Aorta (tissue), 5 donors: ENCODE measurements at places on chromosomes 5 and 9. TPM values are rescaled to one million over a fixed set of nuclear protein-coding genes. Genes with fewer than 3 reads are reported as not detected.

JAKMIP2 gene
- 0.42 TPM for total RNA-seq

DNA sequence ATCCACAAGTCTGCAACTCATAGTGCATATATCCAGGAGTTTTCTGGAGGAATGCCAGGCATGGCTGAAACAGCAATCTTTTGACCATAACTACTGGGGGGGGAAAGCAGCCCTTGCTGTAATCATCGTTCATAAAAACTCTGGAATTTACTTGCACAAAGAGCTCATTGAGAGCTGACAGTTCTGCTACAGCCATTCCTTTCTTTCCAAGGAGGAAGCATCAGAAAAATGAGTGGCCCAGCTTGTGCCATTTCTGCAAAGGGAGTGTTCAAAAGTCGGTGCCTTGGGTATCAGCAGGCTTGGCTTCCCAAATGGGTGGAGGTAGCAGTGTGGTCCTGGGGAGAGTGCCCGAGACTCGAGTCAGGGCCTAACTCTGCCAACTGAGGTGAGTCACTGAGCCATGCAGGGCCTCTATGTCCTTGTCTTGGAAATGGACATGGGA, 101.5 kb downstream of the GCNT1 start:
- H3K4me1 ChIP-seq = peaks cover 1% of the 10 kb centered on the region
- H3K36me3 ChIP-seq = no peaks in the 10 kb centered on the region
- DNase-seq = no peak
- H3K27me3 ChIP-seq = no peaks in the 10 kb centered on the region
- no peak overlapping the region for H3K27ac ChIP-seq
- no peak overlapping the region for H3K4me3 ChIP-seq

GRCh38 chr5:112738191-112738560, 491 bp downstream of the APC start:
- H3K27me3 ChIP-seq = no peaks in the 10 kb centered on the region
- no peak overlapping the region for H3K27ac ChIP-seq
- H3K4me3 ChIP-seq = peak overlapping the region; percentile 38

GRCh38 chr5:60410427-60410826, 289.5 kb downstream of the DEPDC1B start:
- H3K27ac ChIP-seq = no peak overlapping the region
- H3K36me3 ChIP-seq = no peaks in the 10 kb centered on the region
- H3K27me3 ChIP-seq = no peaks in the 10 kb centered on the region

DNA sequence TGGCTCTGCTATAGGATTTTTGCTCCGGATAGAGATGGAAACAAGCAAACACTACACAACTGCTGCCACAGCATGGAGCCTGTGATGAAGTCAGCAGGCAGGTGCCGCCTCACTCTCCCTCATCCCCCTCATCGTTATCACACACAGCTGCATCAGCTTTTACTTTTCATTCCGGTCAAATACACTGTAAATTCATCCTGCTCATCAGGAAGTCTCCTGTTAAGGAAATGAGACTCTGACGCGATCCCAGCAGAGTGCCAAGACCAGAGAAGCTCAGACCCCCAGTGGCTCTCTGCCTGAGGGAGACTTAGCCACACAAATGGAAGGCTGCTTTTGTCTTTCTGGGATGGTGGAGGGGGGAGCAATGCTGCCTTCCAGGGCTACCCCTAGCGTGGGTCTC, 270.2 kb downstream of the ELAVL2 start:
- no peak overlapping the region for H3K4me3 ChIP-seq
- no peaks in the 10 kb centered on the region for H3K4me1 ChIP-seq
- H3K27me3 ChIP-seq = no peaks in the 10 kb centered on the region
- H3K27ac ChIP-seq = no peak overlapping the region
